Fibroblast of lung (primary cell): ENCODE measurements at places on chromosomes 5 and 9.

DNA sequence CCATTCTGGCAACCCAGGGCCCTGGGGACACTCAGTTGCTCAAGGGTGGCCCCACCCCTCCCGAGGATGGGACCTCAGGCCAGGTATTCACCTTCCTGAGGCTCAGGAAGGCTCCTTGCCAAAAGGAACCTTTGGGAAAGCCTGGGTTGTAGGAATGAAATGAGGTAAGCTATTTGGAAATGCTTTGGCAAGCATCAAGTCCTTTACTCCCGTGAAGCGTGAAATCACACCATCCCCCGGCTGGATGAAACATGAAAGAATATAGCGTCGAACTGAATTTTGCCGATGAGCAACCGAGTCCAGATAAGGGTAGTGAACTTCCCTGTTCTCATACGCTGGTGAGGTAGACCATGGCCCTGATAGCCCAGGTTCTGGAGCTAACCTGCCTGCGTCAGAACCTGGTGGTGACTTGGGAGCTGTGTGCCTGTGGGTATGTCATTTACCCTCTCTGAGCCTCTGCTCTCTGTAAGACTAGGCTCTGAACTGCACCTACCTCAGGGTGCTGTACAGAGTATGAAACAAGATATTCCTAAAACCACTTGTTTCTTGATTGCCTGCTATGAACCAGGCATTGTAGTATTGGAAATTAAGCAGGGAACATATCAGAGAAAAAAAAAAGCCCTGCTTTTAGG is 105.3 kb upstream of the BOD1 start:
- DNase-seq, result peak; percentile 47

- DNase-seq, result no peak
Observed at GRCh38 chr9:72667181-72667580, 145.8 kb downstream of the TMC1 start.

DNA sequence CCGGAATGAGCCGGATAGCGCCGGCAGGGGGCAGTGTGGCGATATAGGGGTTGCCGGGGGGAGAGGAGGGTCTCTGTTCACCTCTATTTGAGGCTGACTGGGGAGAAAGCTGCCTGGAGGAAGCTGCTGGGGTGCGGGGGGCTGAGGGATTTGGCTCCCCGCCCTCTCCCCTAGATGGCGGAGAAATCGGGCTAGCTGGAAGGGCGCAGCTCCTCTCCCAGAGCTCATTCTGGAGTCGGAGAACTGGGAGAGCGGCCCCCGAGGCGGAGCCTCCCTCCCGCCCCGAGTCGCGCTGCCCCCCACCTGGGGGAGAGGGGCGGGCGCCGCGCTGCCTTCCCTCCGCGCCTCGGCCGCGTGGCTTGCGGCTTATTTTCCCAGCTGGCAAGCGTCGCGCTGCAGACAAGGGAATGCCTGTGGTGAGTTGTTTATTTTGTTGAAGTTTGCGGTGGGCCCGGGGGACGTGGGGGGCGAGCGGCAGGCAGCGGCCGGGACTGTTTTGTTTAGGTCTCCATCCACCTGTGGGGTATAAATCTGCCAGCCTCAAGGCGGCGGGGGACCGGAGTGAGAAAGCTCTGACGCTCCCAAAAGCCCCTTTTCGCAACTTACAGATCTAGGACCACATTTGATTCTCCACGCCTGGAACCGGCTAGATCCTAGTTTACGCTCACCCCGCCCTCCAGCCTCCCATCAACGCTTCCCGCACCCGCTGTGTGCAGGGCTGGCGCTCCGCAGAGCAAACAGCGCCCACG is 4.1 kb upstream of the RGMB start:
- peak; percentile 76 for DNase-seq

DNA sequence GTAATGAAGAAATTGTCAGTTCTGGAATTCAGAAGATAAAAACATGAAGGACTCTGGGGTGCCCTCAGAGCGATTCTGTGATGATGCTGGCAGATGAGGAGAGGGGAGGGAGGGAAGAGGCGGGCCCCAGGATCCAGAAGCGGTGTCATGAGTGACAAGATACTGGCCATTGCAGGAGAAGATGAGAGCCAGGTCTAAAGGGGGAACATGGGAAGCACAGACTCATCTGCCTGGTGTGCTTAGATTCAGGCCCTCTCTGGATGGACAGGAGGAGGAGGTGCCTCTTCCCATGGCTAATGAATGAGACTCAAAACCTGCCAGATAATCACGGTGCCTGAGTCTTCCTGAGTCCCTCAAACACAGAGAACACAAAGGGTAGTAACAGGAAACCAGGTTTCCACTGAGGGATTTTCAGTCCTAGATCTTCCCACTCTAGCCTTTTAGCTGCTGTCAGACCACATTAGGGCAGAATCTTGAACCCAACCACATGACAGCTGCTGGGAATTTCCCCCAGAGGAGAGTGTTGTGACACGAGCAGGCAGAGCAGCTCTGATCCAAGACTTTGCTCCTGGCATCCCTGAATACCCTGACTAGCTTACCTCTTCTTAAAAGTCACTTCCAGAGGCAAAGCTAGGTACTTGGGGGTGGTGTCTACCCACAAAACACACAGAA is 28.2 kb upstream of the HSPA9 start:
- DNase-seq, result peak; percentile 21

GRCh38 chr9:134222018-134222573 is 57.7 kb upstream of the RNU6ATAC start:
- no peak for DNase-seq

GRCh38 chr9:132414731-132415130 is 4.7 kb downstream of the CFAP77 start:
- no peak for DNase-seq
